ENCODE measurements at places on chromosomes 6 and 20. TPM values are rescaled to one million over a fixed set of nuclear protein-coding genes. Genes with fewer than 3 reads are reported as not detected.

The TNF gene
- 172 TPM for total RNA-seq

The SCRT2 gene
- not detected for total RNA-seq

The SLC17A3 gene
- total RNA-seq, result 0.66 TPM

The FAM209A gene
- 4.0 TPM for total RNA-seq

The ZNF334 gene
- 1.3 TPM for total RNA-seq

The THEMIS gene
- total RNA-seq, result 58.0 TPM

The GPRC6A gene
- not detected for total RNA-seq

The FOXQ1 gene
- total RNA-seq, result not detected

The TBX18 gene
- total RNA-seq, result not detected

The IP6K3 gene
- not detected for total RNA-seq

The SNAI1 gene
- total RNA-seq, result 0.51 TPM

The TUBB2B gene
- total RNA-seq, result not detected

The NHLRC1 gene
- 0.29 TPM for total RNA-seq

The GUCA1A gene
- total RNA-seq, result not detected

The CST5 gene
- total RNA-seq, result not detected

The NOX3 gene
- not detected for total RNA-seq

The ABHD16B gene
- total RNA-seq, result not detected

The CENPW gene
- 35.5 TPM for total RNA-seq

The RBPJL gene
- 0.17 TPM for total RNA-seq

The WFDC2 gene
- 0.34 TPM for total RNA-seq

The CGA gene
- not detected for total RNA-seq

The PRIM2 gene
- total RNA-seq, result 34.9 TPM

The SLC17A2 gene
- total RNA-seq, result not detected

The MLN gene
- not detected for total RNA-seq

The ADGRF5 gene
- not detected for total RNA-seq

The ZNF451 gene
- 74.6 TPM for total RNA-seq

The COL20A1 gene
- total RNA-seq, result not detected

The SLC26A8 gene
- total RNA-seq, result not detected

The IMPG1 gene
- not detected for total RNA-seq

The ESF1 gene
- total RNA-seq, result 18.2 TPM

The FOXF2 gene
- not detected for total RNA-seq

The PDYN gene
- total RNA-seq, result not detected

The HTR1E gene
- not detected for total RNA-seq

The KIFC1 gene
- total RNA-seq, result 76.9 TPM

The EYA4 gene
- not detected for total RNA-seq

The ARFGEF3 gene
- 0.15 TPM for total RNA-seq

The RRAGD gene
- 9.5 TPM for total RNA-seq

The GLP1R gene
- not detected for total RNA-seq

The SYNDIG1 gene
- total RNA-seq, result not detected

The NFKBIE gene
- total RNA-seq, result 32.6 TPM
